ENCODE measurements at places on chromosomes 5 and 9.

- no peak for DNase-seq
Measured at GRCh38 chr9:130328349-130328801, 62.8 kb downstream of the HMCN2 start.

- DNase-seq = no peak
Measured at GRCh38 chr5:131996210-131997025, 15.0 kb downstream of the ACSL6 start.

DNA sequence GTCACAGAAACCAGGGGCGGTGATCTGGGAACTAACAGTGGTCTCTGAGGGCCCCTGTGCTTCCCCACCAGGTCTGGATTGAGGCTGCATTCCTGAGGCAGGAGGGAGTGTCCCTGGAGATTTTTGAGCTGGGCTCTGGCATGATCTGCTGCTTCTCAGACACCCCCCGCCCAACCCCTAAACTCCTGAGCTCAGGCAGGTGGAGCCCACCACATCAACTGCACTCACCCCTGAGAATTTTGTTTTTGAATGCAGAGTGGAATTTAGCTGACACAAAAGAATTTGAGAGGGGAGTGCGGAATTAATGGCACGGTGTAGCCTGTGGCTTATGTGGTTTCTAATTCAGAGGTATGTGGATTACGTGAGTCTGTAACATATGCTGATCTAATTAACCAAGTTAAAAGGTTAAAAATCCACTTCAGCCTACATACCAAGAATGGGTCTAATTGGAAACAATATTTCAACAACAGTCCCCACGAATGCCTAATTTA, 23.9 kb upstream of the CTSL start:
- no peak for DNase-seq

DNA sequence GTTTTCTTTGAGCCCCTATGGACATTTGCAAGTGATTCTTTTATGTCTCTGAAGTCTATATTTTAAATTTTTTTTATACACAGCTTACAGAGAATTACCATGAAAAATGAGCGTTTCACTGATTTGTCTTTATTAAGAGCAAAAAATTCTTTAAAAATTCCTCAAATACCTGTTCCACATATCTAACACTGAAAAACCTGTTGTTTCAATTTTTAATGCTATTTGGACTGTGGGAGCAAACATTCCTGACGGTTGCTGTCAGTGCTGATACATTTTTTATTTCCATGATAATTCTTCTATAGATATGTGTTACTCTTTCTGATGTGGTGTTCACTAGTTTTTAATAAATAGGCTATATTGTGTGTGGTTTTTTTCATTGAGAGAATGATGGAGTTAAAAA, 199.8 kb downstream of the GDNF start:
- DNase-seq = no peak

DNA sequence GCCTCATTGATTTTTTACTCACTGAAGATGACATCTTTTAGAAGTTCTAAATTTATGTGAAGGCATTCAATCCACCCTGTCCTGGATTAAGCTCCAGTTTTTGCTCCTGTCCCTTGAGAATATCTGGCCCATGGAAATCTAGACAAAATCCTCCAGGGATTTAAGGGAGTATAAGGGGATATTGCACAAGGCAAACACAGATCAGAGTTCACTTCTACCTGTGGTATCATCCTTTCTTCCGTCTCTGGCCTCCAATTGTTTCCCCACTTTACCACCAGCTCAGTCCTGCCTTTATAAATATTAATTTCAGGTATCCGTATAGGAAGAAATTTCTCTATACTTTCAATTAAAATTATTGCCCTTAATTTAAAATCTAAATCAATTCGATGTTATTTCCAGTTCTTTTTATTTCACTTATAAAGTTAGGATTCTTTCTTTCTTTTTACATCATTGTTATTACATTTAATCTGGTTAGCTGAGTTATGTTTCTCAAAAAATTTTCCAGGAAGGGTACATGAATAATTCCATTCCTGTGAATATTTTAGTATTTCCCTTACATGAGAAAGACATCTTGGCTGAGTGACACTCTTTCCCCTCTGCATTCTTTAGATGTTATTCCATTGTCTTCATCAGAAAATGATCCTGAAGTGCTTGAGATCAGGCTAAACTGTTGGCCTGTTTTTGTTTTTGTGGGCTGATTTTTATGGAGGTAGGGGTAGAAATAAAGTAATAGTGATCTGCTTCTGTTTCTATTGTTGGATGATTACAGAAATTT, 194.3 kb upstream of the MAP3K1 start:
- no peak for DNase-seq

- peak; percentile 91 for DNase-seq
Measured at GRCh38 chr5:134138416-134139376, 24.2 kb downstream of the TCF7 start.

DNA sequence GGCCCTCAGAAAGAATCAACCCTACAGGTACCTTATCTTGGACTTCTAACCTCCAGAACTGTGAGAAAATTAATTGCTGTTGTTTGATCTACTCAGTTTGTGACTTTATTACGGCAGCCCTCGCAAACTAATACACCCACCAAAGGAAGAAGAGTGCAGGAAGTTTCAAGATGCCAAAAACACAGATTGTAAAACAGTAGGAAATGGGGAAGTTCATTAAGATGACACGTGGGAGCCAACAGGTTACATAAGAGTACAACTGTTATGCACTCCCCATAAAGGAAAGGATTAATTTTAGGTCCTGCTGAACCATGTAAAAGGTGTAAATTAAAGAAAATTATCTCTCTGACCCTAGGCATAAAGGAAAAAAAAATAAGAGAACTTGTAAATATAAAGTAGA, 294.3 kb downstream of the EPB41L4A start:
- DNase-seq = no peak

- no peak for DNase-seq
Measured at GRCh38 chr5:154196955-154197652, 6.6 kb downstream of the GALNT10 start.

- peak; percentile 57 for DNase-seq
Measured at GRCh38 chr5:123545506-123545905, 33.5 kb downstream of the CSNK1G3 start.

DNA sequence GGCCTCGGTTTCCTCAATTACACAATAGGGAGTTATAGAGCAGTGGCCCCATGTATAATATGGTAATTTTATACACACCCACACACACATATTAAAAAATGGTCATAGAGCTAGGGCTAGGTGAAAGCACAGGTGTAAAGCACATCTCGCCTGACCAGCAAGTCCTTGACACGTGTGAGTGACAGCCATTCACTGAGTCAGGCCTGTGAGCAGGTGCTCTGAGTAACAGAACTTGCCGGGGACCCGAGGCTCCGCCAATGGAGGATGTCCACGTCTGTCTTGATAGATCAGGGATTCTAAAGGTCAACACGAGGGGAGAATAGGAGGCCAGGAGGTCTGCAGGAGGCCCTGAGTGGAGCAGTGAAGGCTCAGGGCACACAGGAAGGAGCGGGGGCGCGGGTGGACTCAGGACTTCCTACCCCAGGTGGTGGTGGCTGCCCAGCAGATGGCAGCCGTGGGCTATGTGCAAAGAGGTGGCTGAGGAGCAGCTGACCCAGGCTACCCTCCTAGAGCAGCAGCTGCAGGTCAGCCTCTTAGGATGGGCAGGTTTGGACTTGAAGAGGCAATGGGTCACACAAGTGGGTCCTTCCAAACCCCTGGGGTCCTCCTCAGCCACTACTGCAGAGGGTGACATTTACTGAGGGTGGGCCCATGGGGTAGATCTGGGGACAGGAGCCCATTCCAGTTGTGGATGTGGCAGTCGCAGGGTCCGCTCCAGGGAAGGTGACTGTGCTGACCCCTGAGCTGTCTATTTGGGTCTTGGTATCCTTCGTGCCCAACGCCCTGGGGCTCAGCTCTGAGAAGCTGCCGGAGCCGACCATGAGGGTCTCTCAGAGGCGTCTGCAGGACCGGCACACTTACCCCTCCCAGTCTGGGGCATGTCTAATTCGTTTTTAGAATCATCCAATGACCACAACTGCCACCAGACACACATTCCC, 45.9 kb downstream of the PRRT1B start:
- peak; percentile 86 for DNase-seq

GRCh38 chr5:97135868-97136267, 6.5 kb downstream of the LIX1 start:
- DNase-seq = no peak

GRCh38 chr5:42785756-42786155, 25.9 kb downstream of the SELENOP start:
- no peak for DNase-seq

DNA sequence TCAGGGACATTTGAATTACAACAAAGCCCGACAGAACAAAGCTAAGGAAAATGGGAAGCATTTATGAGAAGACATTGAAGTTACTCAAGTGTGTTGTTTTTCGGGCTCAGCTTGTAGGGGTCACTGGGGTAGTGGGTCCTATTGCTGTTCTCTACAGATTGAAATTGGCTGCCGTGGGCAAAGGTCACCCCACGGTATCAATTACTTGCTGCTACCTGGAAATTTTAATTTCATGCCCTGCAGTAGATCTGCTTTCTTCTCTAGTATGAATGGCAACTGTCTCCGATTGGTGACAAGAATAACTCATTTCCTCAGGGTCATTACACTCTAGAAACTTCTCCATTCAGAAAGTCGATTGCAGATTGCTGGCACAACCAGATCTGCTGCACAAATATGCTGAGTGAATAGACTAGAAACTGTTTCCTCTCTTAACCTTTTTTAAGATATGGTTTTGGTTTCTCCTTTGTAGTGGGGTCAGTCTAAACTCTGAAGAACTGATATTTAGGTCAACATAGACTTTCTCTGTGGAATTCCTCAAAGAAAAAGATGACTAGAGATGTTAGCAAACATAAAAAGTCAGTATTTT, 454.1 kb downstream of the ARHGEF28 start:
- DNase-seq = no peak

GRCh38 chr5:133750356-133750755, 138.0 kb upstream of the FSTL4 start:
- DNase-seq = no peak

DNA sequence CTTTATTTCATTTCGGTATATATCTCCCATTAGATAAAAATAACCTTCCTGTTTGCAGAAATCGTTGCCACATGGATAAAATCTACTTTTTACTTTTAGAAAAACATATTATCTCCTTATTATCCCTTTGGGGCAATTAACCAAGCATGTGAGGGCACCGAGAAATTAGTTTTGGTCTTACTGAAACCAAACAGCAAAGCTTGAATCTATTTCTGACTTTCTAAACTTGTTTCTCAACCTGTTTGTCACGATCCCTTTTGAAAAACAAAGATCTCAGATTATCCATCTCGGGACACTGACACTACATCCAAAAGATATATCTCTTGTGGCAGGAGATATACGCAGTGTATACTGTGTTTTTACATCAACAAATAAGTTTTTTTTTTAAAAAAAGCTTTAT, 2.3 kb downstream of the TUT7 start:
- DNase-seq = no peak

- no peak for DNase-seq
Measured at GRCh38 chr5:36836831-36837230, 39.7 kb upstream of the NIPBL start.

GRCh38 chr9:25918761-25919160, 240.5 kb upstream of the TUSC1 start:
- no peak for DNase-seq

DNA sequence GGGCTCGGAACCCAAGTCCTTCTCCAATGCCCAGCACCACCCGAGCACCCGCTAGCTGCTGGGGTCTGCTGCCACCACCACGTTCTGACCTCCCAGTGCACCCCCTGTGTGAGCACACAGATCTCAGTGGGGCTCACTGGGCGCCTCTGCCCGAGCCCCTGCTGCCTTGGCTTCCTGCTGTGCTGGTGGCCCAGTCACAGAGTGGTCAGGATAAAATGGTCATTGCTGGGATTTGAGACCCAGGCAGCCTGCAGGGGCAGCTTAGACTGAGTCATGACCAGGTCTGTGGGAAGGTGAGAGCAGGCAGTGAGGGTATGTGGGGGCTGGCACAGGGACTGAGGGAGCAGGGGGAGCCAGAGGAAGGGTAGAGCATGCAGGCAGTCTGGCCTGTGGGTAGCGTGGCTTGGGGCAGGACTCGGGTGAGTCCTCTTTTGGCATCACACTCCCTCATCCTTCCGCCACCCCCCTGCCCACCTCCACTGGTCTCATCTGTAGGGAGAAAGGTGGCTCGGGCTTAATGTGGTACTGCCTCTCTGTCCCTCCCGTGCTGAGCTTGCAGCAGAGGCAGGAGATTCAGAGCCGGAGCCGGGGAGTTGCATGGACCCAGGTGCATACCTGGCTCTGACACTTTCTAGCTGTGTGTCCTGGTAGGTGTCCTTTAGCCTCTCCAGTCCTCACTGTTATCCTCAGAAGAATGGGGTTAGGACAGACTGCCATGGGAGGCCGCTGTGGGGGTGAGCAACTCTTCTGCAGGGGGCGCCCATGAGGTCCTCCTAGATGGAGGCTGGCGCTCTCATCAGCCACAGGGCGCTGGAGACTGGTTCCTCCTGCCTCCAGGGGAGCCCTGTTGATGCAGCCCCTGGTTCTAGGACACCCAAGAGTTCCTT, 32.1 kb downstream of the USP20 start:
- DNase-seq = peak; percentile 40

- no peak for DNase-seq
Measured at GRCh38 chr5:96579711-96580110, 82.5 kb upstream of the CAST start.

GRCh38 chr9:135887585-135888050, 19.7 kb downstream of the CAMSAP1 start:
- DNase-seq = peak; percentile 81

GRCh38 chr9:95100071-95100627, 217.4 kb downstream of the FANCC start:
- no peak for DNase-seq

- no peak for DNase-seq
Measured at GRCh38 chr9:3740690-3741419, 215.1 kb upstream of the RFX3 start.

DNA sequence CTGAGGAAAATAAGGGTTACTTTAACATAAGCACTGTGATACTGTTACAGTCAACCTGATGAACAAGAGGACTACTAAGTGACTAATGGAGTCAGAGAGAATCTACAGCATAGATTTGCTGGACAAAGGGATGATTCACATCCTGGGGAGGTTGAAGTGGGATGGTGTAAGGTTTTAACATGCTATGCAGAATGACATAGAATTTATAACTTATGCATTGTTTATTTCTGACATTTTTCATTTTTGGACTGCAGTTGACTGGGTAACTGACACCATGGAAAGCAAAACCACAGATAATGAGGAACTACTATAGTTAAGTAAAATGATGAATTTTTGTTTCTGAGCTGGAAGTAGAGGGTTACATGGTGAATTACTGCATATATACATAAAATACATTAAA, 389.2 kb downstream of the MAT2B start:
- no peak for DNase-seq

- DNase-seq = no peak
Measured at GRCh38 chr9:95494022-95494415, 22.8 kb downstream of the PTCH1 start.
